Caco-2 (cell line): ENCODE measurements at places on chromosomes 13 and 19. TPM values are rescaled to one million over a fixed set of nuclear protein-coding genes. Genes with fewer than 3 reads are reported as not detected.

GRCh38 chr19:40741527-40742390 lies 8.5 kb downstream of the ACTMAP start:
- peaks cover 5% of the 10 kb centered on the region for H3K36me3 ChIP-seq
- peak; percentile 38 for DNase-seq
- H3K4me3 ChIP-seq, result no peak overlapping the region
- peak overlapping the region; percentile 55 for H3K27ac ChIP-seq
- H3K4me1 ChIP-seq, result peaks cover 20% of the 10 kb centered on the region

DNA sequence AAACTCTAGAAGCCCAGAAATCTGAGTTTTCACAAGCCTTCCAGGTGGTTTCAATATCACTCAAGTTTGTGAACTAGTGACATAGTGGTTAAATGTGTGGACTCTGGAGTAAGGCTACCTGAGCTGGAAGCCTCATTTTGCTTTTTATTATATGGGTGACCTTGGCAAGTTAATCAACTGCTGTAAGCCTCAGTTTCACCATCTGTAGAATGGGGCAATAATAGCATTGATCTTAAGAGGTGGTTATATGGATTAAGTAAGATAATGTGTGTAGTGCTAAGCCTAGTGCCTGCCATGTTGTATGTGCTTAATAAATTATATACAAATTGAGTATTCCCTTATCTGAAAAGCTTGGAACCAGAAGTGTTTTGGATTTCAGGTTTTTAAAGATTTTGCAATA lies 65.5 kb upstream of the SIAH3 start:
- no peak overlapping the region for H3K4me3 ChIP-seq
- H3K36me3 ChIP-seq, result no peaks in the 10 kb centered on the region
- H3K27ac ChIP-seq, result no peak overlapping the region
- no peak for DNase-seq

- no peaks in the 10 kb centered on the region for H3K27me3 ChIP-seq
- DNase-seq, result peak; percentile 31
- peak overlapping the region; percentile 28 for H3K27ac ChIP-seq
- H3K4me1 ChIP-seq, result peaks cover 11% of the 10 kb centered on the region
- no peak overlapping the region for H3K4me3 ChIP-seq
These were observed 5.5 kb downstream of the SLC7A1 start for GRCh38 chr13:29589967-29590366.

DNA sequence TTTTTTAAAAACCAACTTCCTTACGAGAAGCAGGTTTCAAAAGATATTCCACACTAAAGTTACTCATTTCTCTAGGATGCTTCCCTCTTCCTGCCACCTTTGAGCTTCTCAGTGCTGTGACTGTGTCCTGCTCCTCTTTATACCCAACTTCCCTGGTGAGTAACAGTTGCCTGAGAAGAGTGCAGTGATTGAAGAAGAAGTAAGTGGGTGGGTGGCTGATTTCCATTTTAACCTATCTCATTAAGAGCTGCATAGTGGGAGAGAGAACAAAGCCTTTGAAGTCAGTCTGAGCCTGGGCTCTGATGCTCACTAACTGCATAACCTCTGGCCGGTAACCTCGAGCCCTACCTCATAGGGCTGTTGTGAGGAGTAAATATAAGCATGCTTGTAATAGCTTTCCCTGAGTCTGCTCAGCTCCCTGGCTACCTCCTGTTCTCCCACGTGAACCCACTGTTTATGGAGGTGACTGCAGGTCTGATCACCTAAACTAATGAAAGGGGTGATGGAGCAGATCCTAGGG lies 977.3 kb downstream of the UQCRFS1 start:
- H3K4me3 ChIP-seq, result no peak overlapping the region
- H3K27me3 ChIP-seq, result no peaks in the 10 kb centered on the region
- no peak for DNase-seq
- H3K27ac ChIP-seq, result no peak overlapping the region
- no peaks in the 10 kb centered on the region for H3K36me3 ChIP-seq

GRCh38 chr13:110652231-110652730 lies 36.9 kb downstream of the NAXD start:
- H3K36me3 ChIP-seq, result peaks cover 3% of the 10 kb centered on the region
- H3K27ac ChIP-seq, result no peak overlapping the region
- DNase-seq, result no peak
- H3K4me3 ChIP-seq, result no peak overlapping the region

The CPAMD8 gene
- 1.1 and 1.3 TPM in 2 replicates for total RNA-seq

DNA sequence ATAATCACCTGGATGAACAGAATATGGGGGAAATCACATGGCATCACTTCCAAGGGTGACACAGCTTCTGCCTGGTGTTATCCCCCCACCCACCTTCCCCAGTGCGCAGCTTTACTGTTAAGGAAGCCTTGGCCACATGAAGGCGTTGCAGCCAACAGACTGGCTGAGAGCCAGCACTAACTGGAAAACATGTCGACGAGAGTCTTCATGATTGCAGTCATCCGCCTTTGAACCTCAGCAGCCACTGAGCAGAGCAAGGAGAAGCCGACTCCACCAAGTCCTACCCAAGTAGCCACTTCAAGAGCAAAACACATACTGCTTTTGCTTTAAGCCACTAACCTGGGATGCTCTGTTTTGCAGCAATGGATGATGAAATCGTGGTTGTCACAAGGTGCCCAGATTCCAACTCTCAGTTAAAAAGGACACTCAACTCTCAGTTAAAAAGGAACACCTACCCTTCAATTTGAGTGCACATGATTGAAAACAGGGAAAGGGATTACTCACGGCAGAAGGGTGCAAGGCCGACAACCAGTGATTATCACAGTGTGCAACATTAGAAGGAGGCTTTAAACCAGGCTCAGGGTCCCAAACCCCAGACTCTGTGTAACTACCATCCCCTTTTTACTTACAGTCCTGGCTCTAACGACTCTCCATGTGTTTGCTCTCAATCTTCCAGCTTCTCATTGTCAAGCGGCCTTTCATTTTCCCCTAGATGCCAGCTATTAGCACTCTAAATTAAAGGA lies 149.1 kb downstream of the KLF12 start:
- H3K4me1 ChIP-seq, result no peaks in the 10 kb centered on the region; the same call in 1 of the 2 replicates
- H3K27me3 ChIP-seq, result no peaks in the 10 kb centered on the region
- H3K36me3 ChIP-seq, result no peaks in the 10 kb centered on the region
- H3K4me3 ChIP-seq, result no peak overlapping the region

GRCh38 chr19:35716801-35717664 lies 770 bp upstream of the KMT2B start:
- peaks cover 8% of the 10 kb centered on the region for H3K4me1 ChIP-seq
- peak; percentile 95 for DNase-seq
- peak overlapping the region; percentile 91 for H3K4me3 ChIP-seq
- H3K36me3 ChIP-seq, result peaks cover 1% of the 10 kb centered on the region; the same call in 1 of the 2 replicates
- H3K27me3 ChIP-seq, result no peaks in the 10 kb centered on the region

The MCEMP1 gene
- not detected in 2 replicates for total RNA-seq

GRCh38 chr19:13906521-13906904 lies 512 bp downstream of the CC2D1A start:
- H3K36me3 ChIP-seq, result 0 out of 2 replicates have a peak, but pooled peaks cover 1% of the 10 kb centered on the region
- H3K27me3 ChIP-seq, result no peaks in the 10 kb centered on the region
- DNase-seq, result peak; percentile 71

The PROZ gene
- total RNA-seq, result not detected in 2 replicates

- H3K4me1 ChIP-seq, result peaks cover 18% of the 10 kb centered on the region
- no peaks in the 10 kb centered on the region for H3K27me3 ChIP-seq
- no peak for DNase-seq
- H3K27ac ChIP-seq, result peak overlapping the region; percentile 99
These were observed 516 bp upstream of the FAM32A start for GRCh38 chr19:16184665-16185122.

The FCAR gene
- not detected in 2 replicates for total RNA-seq

The CEACAM20 gene
- total RNA-seq, result 0.16 TPM in 1 of 2 replicates, not detected in the other

GRCh38 chr13:74466020-74466419 lies 331.8 kb upstream of the KLF12 start:
- H3K27me3 ChIP-seq, result no peaks in the 10 kb centered on the region; the same call in none of the 2 replicates
- no peaks in the 10 kb centered on the region for H3K4me1 ChIP-seq
- no peak for DNase-seq
- no peak overlapping the region for H3K27ac ChIP-seq
- no peak overlapping the region for H3K4me3 ChIP-seq

GRCh38 chr19:3852614-3853254 lies 16.1 kb downstream of the ZFR2 start:
- no peaks in the 10 kb centered on the region for H3K4me1 ChIP-seq
- H3K36me3 ChIP-seq, result no peaks in the 10 kb centered on the region
- no peak overlapping the region for H3K4me3 ChIP-seq
- H3K27me3 ChIP-seq, result no peaks in the 10 kb centered on the region

GRCh38 chr19:41023193-41023592 lies 32.1 kb downstream of the CYP2B6 start:
- DNase-seq, result peak; percentile 39
- no peaks in the 10 kb centered on the region for H3K27me3 ChIP-seq
- no peak overlapping the region for H3K4me3 ChIP-seq
- no peaks in the 10 kb centered on the region for H3K36me3 ChIP-seq

The KLK15 gene
- total RNA-seq, result not detected in 2 replicates

DNA sequence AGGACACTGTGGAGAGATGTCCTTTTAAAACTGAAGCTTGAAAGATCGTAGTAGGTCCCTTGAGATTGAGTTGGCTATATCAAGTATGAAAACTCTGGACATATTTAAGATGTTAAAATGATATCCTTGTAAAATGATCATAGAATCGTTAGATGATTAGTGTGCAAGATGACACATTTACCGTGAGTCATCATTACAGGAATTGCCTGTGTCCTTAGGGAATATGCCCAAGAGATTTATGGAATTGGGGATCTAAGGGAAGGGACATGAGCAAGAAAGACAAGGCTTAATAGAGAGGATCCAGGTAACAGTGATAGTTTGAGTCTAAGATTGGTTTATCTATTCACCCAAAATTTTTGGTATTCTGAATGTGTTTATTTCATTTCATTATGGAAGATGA lies 233.7 kb downstream of the GPC5 start:
- H3K36me3 ChIP-seq, result no peaks in the 10 kb centered on the region
- no peak overlapping the region for H3K27ac ChIP-seq
- no peaks in the 10 kb centered on the region for H3K4me1 ChIP-seq
- no peak overlapping the region for H3K4me3 ChIP-seq
- H3K27me3 ChIP-seq, result no peaks in the 10 kb centered on the region

The CEACAM8 gene
- not detected in 2 replicates for total RNA-seq

The CD209 gene
- total RNA-seq, result not detected in 2 replicates

GRCh38 chr19:6694147-6694815 lies 24.3 kb upstream of the TNFSF14 start:
- H3K27me3 ChIP-seq, result no peaks in the 10 kb centered on the region
- H3K36me3 ChIP-seq, result no peaks in the 10 kb centered on the region
- no peaks in the 10 kb centered on the region for H3K4me1 ChIP-seq
- H3K4me3 ChIP-seq, result no peak overlapping the region

DNA sequence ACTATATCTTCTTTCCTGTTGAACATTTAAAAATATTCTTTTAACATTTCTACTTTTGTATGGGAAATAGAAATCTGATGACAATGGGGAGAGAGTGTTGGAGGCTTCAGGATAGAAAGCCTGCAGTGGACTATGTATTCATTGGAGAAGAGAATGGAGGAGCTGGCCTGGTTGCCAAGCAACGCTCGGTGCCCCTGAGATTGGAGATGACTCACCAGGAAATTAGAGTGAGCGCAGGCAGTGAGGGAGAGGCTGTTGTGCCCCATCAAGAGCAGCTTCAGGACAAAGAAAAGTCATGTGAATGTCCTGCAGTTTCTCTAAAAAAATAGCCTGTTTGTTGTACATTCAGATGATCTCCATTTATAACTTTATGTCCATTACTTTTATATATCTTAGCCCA lies 48.7 kb upstream of the ZNF835 start:
- H3K27ac ChIP-seq, result no peak overlapping the region
- H3K27me3 ChIP-seq, result no peaks in the 10 kb centered on the region
- H3K4me3 ChIP-seq, result no peak overlapping the region
- DNase-seq, result no peak
- no peaks in the 10 kb centered on the region for H3K4me1 ChIP-seq
- H3K36me3 ChIP-seq, result no peaks in the 10 kb centered on the region

The ZMYM2 gene
- 91.1 and 101 TPM in 2 replicates for total RNA-seq

The KLK2 gene
- not detected in 2 replicates for total RNA-seq

The CGB1 gene
- not detected in 2 replicates for total RNA-seq

DNA sequence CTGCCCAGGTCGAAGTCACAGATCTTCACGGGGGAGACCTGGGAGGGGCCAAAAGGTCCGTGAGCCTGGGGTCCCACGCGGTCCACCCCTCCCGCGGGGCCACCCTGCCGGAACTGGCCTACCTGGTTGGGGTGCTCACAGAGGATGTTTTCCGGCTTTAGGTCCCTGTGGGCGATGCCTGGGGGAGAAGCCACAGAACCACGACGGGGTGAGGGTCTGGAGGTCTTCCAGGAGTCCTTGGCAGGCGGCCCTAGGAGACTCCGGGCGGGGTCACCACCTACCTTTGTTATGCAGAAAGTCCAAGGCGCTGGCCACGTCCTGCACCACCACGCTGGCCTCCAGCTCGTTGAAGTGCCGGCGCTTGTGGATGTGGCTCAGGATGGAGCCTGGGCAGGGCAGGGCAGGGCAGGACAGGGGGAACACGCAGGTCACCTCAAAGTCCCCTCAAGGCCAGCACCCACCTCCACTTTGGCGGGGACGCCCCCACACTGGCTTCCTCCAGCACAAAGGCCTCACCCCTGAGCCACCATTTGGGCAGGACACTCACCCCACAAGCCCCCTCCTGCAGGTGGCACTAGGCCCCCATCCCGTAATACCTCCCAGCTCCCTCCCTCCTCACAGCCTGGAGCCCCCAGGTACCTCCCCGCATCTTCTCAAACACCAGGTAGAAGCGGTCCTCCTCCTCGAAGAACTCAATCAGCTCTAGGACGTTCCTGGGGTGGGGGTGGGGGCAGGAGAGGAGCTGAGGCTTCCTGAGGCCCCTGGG lies 8.4 kb downstream of the MKNK2 start:
- no peak overlapping the region; the same call in 1 of the 2 replicates for H3K4me3 ChIP-seq
- no peaks in the 10 kb centered on the region for H3K27me3 ChIP-seq
- no peak for DNase-seq
- peaks cover 4% of the 10 kb centered on the region; the same call in 1 of the 2 replicates for H3K4me1 ChIP-seq
- H3K36me3 ChIP-seq, result peaks cover 1% of the 10 kb centered on the region; the same call in 1 of the 2 replicates

DNA sequence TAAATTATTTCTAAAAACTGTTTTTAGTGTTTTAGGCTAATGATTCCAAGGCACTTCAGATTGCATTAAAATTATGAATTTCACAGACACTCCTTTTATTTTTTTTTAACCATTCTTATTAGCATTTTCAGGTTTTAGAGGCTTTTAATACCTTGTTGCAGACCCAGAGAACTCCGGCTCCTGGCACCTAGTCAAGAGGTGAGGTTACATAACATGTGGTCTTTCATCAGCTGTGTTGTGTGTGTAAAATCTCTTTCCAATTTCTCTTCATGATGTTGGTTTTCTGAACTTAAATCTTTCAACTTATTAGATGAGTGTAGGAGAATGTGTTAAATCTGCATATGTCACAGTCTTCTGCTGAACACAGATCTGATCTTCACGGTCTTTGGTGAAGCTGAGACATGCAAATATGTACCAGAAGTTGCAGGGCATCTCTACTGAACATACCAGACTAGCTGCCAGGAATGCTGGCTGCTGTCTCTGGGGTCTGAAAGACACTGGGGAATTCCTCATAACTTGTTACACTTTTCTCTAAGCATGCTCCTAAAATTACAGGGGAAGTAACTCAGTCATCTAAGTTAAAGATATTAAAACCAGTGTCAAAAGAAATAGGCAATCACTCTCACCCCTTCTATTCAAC lies 1165.3 kb downstream of the EFNB2 start:
- H3K27ac ChIP-seq, result no peak overlapping the region
- no peak overlapping the region for H3K4me3 ChIP-seq
- H3K36me3 ChIP-seq, result no peaks in the 10 kb centered on the region
- DNase-seq, result no peak
- H3K27me3 ChIP-seq, result no peaks in the 10 kb centered on the region
